CD4-positive, alpha-beta T cell treated with Interleukin-17A for 1 hour (primary cell): ENCODE measurements at places on chromosomes 4 and X.
A peak's percentile ranks its signal among the peaks of the same experiment; 100 is the strongest.

GRCh38 chrX:132737743-132738142 is 220.7 kb downstream of the HS6ST2 start:
- peak; percentile 26 for DNase-seq

GRCh38 chr4:122536001-122536400 is 79.5 kb upstream of the IL2 start:
- DNase-seq = no peak

GRCh38 chrX:7950865-7951264 is 23.7 kb upstream of the PNPLA4 start:
- no peak for DNase-seq

DNA sequence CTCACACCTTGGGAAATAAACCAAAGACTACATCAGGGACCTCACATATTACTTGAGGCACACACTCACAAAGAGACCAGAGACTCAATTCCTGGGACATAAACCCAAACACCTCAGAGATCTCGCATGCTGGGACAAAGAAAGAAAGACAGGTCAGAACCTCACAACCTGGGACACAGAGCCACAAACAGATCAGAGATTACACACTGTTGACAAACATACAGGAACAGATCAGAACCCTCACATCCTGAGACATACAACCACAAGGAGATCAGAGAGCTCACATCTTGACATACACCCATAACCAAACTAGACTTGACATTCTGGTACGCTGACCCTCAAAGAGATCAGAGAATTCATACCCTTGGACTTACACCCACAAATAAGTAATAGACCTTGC is 17.3 kb downstream of the SUV39H1 start:
- DNase-seq = no peak

GRCh38 chrX:151870602-151871001 is 42.1 kb upstream of the MAGEA4 start:
- no peak for DNase-seq

GRCh38 chrX:70253377-70254062 is 6.5 kb downstream of the P2RY4 start:
- DNase-seq = no peak

- DNase-seq = no peak
Observed at GRCh38 chr4:124212815-124213630, 499.5 kb downstream of the ANKRD50 start.

DNA sequence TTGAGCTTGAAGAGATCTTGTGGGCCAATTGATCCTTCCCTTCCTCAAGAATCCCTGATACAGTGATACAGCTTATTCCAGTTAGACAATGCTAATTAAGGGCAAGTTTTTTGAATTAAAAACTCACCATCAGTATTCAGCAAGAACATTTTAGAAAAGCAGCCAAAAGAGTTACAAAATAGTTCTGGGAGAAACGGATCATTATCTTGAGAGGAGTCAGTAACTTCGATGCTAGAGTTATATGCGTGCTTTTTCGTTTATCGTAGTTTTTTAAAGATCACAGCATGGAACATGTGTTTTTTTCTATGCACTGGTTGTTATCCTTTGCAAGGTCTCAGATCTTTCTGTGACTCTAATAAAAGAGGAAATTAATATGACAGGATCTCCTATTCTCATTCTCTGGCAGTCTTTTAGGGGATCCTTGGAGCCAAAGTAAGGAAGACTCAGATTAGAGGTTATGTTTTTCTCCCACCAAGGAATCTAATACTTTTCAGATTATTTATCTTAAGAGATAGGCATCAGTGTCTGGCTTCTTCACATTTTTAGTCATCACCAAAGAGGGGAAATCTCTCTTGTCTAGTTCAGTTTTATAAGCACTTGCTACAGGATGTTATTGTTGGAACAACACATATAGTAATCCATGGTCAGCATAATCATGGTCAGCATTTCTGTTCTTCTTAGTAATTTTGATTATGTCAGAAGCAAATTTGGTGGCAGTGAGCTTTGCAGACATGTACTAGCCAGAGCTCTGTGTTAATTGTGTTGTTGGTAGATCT is 109.7 kb downstream of the PDLIM5 start:
- DNase-seq = no peak

- DNase-seq = no peak
Observed at GRCh38 chr4:149095811-149096210, 653.6 kb upstream of the NR3C2 start.

GRCh38 chrX:7202206-7202605 is 54.3 kb upstream of the PUDP start:
- no peak for DNase-seq

DNA sequence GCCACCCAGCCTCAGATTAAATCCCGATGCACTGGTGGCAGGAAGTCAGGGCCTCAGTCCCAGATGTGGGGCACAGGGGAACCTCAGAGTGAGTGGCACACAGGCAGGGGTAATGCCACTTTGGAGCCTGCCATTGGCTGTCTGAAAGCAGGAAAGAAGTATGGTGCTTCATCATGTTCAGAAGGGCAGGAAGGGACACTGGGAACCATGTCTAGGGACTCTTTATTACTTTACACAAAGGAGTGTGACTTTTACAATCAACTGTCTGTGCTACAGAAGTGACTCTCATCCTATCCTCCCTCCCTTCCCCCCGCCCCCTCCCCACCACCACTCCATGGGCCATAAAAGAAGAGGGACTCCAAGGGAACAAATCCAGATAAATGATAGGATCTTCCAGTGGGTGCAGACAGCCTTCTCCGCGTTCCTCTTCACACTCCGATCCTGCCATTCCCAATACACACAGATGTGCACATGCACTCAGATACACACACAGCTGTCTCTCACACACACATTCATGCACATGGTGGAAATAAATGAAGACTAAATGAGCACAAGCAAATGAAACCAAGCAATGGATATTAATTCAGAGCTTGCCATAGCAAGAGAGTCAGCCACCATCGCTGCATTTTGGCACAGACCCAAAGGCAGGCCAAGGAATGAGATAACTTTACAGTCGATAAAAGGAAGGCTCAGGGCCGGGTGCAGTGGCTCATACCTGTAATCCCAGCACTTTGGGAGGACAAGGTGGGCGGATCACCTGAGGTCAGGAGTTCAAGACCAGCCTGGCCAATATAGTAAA is 2.5 kb upstream of the TMEM154 start:
- DNase-seq = no peak

- no peak for DNase-seq
Observed at GRCh38 chr4:84750260-84750959, 167.5 kb downstream of the CDS1 start.

GRCh38 chr4:152713951-152714705 is 34.3 kb upstream of the TMEM154 start:
- DNase-seq = no peak

DNA sequence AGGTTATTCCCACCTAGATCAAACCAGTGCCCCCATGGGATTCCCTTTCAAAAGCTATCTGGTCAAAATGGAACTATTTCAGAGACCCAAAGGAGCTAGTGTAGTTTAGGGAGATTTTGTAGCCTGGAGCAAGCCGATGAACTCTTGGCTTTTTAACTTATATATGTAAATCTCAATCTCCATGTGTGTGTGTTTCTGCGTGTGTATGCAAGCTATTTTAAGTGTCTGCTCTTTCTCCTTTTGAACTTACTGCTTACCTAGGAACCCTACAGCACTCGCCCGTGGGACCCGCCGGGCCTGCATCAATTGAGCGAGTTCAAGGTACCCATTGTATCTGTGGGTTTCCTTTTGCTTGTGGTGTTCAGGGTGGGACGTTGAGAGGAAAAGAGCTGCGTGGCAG is 10.4 kb downstream of the CSTF2 start:
- DNase-seq = peak; percentile 14

GRCh38 chrX:103453655-103454054 is 65.6 kb downstream of the RAB40A start:
- DNase-seq = no peak

DNA sequence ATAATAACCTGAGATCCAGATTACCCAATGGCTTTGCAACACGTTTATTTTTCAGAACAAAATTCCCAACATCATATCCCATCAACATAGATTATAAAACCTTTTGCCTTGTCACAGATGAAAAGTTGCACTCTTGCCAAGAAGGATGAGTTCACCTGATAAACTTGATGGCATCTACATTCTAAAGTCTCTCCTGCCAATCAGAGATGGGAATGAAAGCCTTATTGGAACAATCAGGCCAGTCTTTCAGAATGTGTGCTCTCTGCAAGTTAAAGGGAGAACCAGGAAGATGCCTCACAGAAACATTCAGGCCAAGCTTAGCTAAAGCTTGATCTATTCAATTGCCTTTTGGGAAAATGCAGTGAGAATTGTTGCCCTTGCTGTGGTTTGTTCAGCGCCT is 1.3 kb downstream of the LPAR4 start:
- no peak for DNase-seq

GRCh38 chr4:152024881-152025280 is 264.1 kb upstream of the GATB start:
- DNase-seq = peak; percentile 22

DNA sequence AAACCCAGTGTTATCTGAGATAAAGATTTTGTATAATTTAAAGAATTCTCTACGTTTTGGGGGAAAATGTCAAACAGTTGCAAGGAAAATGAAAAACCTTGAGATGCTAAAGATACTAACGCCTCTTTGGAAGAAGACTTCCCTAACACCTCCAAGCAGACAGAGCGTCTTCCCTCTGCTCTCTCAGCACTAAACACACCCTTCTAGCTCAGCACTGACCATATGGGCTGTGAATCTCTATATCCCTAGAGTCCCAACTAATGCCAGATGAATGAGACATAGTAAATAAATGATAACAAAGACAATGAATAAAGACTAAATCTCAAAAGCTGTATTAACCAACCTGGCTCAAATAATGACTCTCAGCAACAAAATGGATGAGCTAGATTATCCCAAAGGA is 13.3 kb downstream of the FUNDC1 start:
- no peak for DNase-seq

GRCh38 chr4:98630737-98631454 is 27.5 kb downstream of the TSPAN5 start:
- DNase-seq = no peak

DNA sequence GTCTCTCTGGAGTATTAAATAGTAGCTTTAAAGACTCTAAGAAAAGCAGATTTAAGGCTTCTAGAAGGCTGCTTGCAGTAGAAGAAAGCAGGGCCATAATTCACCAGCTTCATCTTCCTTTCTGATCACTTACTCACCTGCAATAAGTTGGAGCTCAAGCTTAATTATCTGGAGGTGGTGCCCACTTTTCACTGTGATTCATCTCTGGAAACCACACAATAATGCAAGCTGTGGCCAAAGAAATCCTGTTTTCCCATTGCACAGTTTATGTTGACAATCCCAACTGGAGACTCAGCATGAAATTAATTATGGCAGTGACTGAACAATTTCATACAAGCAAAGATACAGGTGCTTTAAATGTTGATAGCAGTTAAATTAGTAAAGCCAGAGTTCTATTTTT is 14.7 kb downstream of the CWH43 start:
- DNase-seq = no peak

GRCh38 chr4:833731-834367 is 7.9 kb upstream of the CPLX1 start:
- no peak for DNase-seq

DNA sequence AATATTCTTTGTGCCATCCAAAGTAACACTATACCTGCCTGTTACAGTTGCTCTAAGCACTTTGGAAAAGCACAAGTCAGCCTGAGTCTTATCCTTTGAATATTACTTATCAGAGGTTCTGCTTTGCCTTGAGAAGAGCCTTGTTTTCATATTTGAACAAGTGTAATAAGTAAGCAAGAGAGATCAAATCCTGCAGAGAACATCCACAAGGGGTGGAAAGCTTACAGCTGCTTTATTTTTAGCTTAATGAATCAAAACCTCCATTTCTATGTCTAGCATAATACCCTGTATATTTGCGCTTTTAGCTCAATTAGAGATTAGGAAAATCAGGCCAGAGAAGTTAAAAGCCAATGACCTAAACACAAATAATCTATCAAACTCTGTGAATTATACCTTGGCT is 139.8 kb downstream of the CDS1 start:
- DNase-seq = no peak

GRCh38 chrX:25721564-25721963 is 416.6 kb upstream of the MAGEB18 start:
- no peak for DNase-seq

GRCh38 chrX:72037601-72038000 is 94.1 kb downstream of the RTL5 start:
- DNase-seq = no peak

- no peak for DNase-seq
Observed at GRCh38 chrX:15721911-15722310, 16.2 kb upstream of the CA5B start.

GRCh38 chrX:148382983-148383382 is 117.4 kb upstream of the AFF2 start:
- DNase-seq = no peak

DNA sequence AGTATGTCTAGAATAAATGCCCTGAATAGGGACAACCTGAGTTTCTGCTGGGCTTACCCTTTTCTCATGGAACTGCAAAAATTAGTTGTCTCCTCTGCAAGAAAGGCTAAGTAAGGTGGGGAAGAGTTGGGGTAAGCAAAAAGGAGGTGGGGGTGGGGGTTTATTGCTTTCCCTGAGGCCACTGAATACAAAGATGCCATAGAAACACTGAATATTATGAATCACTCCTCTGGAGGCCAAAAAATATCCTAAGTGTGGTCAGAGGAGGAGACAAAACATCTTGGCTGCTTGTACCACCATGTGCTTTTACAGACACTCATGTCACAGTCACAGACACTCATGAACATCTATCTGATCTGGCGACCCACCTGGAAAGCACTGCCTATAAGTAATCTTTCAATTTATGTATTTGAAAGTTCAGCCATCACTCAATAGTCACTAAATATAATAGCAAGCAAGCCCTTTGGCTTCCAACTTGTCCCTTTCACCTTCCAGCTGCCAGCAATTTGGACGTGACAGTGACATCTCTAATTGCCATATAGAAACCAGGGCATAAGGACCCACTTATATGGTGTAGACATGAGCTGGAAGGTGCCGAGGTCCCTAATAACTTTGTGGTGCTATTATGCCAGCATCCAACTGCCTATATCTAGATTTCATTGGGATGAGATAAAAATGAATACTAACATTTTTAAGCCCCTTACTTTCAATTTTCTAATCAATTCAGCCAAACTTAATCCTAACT is 122.7 kb upstream of the CBR4 start:
- DNase-seq = no peak

GRCh38 chrX:74465424-74465823 is 44.1 kb downstream of the SLC16A2 start:
- DNase-seq = no peak

GRCh38 chrX:108072746-108073145 is 18.6 kb downstream of the PSMD10 start:
- no peak for DNase-seq

- no peak for DNase-seq
Observed at GRCh38 chrX:139113708-139114107, 402.2 kb upstream of the FGF13 start.

GRCh38 chrX:151031391-151031975 is 48.3 kb downstream of the HMGB3 start:
- DNase-seq = no peak

DNA sequence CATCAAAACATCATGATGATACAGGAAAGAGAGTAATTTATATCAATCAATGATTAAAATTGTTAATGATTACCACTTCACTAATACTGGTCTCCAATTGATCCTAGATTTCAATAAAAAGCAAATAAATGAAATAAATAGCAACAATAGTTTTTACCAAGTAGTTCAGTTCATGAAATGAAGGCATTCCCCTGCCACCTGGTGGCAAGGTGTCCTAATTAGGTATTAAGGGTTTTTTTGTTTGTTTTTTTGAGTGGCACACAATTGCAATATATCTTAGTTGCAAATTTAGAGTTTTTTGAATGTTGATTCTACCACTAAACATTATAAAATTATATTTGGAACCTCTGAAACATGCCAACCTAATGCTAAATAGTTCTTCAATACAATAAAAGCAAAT is 157.4 kb upstream of the PDE5A start:
- DNase-seq = no peak

GRCh38 chr4:47349326-47349725 is 114.2 kb downstream of the COMMD8 start:
- no peak for DNase-seq
